ENCODE measurements at places on chromosomes 3 and 15. TPM values are rescaled to one million over a fixed set of nuclear protein-coding genes. Genes with fewer than 3 reads are reported as not detected.

HIGD2B gene
- not detected for polyA plus RNA-seq

CD200 gene
- polyA plus RNA-seq, result 178 TPM

SETD5 gene
- 33.6 TPM for polyA plus RNA-seq

KBTBD8 gene
- 4.7 TPM for polyA plus RNA-seq

ADCY5 gene
- 8.4 TPM for polyA plus RNA-seq

EIF4E3 gene
- 9.2 TPM for polyA plus RNA-seq

SEMA3G gene
- polyA plus RNA-seq, result not detected

DAPK2 gene
- polyA plus RNA-seq, result 0.18 TPM

AMIGO3 gene
- 8.0 TPM for polyA plus RNA-seq

Data from neural cell (in vitro differentiated cells).